ENCODE measurements at places on chromosomes 16 and 17. TPM values are rescaled to one million over a fixed set of nuclear protein-coding genes. Genes with fewer than 3 reads are reported as not detected.

KCNG4 gene
- not detected for total RNA-seq

DNA sequence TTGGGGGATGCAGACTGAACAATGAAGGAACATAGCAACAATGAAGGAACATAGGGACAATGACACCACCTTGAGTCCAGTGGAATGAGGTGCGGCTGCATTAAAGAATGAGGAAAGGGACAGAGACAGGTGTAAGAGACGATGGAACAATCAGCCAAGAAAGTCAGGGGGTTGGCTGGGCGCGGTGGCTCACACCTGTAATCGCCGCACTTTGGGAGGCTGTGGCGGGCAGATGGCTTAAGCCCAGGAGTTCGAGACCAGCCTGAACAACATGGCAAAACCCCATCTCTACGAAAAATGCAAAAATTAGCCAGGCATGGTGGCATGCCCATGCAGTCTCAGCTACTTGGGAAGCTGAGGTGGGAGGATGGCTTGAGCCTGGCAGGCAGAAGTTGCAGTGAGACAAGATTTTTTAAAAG, 13.6 kb upstream of the CBFB start:
- peaks cover 4% of the 10 kb centered on the region for H3K4me1 ChIP-seq
- H3K27me3 ChIP-seq: peaks cover 30% of the 10 kb centered on the region
- no peak for DNase-seq
- H3K27ac ChIP-seq: no peak overlapping the region
- H3K36me3 ChIP-seq: no peaks in the 10 kb centered on the region

SEPTIN1 gene
- total RNA-seq: 3.5 TPM

DNA sequence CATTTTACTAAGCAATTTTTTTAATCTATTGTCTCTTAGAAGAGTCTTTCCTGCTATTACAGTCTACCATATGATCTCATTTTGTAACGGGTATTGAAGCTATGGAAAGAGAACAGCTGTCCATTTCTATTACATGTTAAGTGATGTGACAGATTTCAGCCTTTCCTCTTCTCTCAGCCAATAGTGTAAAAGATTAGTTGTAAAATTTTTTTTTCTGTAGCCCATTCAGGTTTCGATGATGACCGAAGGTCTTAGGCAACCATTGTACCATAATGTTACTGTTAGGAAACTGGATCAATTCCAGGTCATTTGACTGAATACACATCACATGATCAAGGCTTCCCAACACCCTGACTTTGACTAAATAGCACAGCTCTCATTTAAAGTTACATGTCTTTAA, 147.6 kb upstream of the HLF start:
- no peaks in the 10 kb centered on the region for H3K4me1 ChIP-seq
- DNase-seq: no peak
- no peaks in the 10 kb centered on the region for H3K36me3 ChIP-seq
- no peaks in the 10 kb centered on the region for H3K27me3 ChIP-seq
- H3K27ac ChIP-seq: no peak overlapping the region

- peaks cover 2% of the 10 kb centered on the region for H3K4me1 ChIP-seq
- no peak for DNase-seq
- H3K27me3 ChIP-seq: peaks cover 38% of the 10 kb centered on the region
- H3K27ac ChIP-seq: no peak overlapping the region
- no peak overlapping the region for H3K4me3 ChIP-seq
- no peaks in the 10 kb centered on the region for H3K36me3 ChIP-seq
These were observed 1.1 kb downstream of the CDH15 start for GRCh38 chr16:89172528-89173173.
